Stimulated activated CD4-positive, alpha-beta T cell treated with anti-CD3 and anti-CD28 coated beads, Interleukin-1b, Interleukin-23, amount 100 ng/mL, for 48 hours (primary cell): ENCODE measurements at places on chromosomes 1 and 21.

- DNase-seq = no peak
Measured at GRCh38 chr21:26499495-26499894, 73.6 kb downstream of the CYYR1 start.

- DNase-seq = no peak
Measured at GRCh38 chr1:214648801-214649200, 45.8 kb downstream of the CENPF start.

DNA sequence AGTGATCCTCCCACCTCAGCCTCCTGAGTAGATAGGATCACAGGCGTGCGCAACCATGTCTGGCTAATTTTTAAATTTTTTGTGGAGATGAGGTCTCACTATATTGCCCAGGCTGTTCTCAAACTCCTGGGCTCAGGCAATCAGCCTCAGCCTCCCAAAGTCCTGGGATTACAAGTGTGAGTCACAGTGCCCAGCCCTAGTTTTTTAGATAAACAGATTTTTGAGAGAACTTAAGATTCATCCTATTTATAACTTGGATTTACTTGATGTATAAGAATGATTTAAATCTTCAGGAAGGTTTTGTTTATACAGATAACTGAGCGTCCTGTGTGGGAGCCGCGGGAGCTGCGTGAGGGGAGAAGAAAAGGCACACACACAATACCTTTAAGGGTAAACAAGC lies 26.2 kb downstream of the HEYL start:
- DNase-seq = no peak

DNA sequence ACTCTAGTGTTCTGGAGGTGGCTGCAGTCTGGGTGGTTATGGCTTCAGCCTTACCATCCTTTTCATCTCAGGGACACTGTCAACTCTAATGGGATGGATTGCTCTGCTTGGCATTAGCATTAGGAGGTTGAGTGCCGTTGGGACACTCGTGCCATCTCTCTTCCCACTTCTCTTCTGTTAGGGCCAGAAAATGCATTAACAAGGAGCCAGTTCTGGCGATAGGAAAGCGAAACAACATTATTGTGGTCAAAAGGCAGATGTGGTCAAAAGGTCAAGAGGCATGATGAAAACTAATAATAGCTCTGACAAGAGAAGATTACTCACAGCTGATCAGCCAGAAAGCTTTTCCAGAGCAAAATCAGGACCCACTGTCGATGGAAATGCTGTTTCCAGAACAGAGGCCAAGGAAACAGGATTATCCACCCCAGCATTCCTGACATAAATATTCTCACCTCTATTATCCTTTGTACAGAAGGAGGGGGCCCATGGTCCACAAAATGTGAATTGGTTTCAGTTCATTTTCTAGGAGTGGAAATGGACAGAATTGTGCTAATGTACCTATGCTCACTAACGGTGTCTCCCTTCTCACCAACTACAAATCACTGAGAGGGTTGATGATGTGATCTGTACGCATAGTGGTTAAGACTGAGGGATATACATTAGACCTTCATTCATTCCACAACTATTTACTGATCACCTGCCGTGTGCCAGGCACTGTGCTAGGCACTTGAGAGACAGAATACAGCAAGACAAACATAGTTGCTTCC lies 72.0 kb downstream of the ST6GALNAC5 start:
- no peak for DNase-seq

- no peak for DNase-seq
Measured at GRCh38 chr1:172916116-172916515, 134.6 kb downstream of the TNFSF18 start.

DNA sequence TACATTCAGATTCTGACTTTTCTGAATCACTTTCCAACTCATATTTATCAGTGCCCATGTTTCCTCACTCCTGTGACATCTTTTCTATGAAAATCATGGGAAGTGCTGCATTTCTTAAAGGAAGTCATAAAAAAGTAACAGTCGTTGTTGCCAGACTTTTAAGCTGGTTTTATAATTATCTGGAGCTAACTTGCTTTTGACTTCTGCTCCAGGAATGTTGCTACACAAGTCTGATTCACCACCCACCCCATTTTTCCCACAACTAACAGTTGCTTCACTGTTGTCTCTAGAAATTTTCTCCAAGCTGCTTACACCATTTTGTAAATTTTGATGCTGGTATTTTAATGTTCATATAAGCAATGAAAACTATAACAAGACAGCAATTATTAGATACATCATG lies 12.2 kb downstream of the FCRLB start:
- DNase-seq = no peak
